HepG2 (cell line): ENCODE measurements at places on chromosomes 2 and 18. TPM values are rescaled to one million over a fixed set of nuclear protein-coding genes. Genes with fewer than 3 reads are reported as not detected.

GBX2 gene
- total RNA-seq: not detected in 2 replicates

DGKD gene
- 20.6 and 24.5 TPM in 2 replicates for total RNA-seq

TEKT4 gene
- total RNA-seq: not detected in 2 replicates

ABCB11 gene
- not detected in 2 replicates for total RNA-seq

SP9 gene
- not detected in 2 replicates for total RNA-seq

RAD51AP2 gene
- total RNA-seq: 0.07 and 0.11 TPM in 2 replicates

IL1F10 gene
- total RNA-seq: not detected in 2 replicates
